ENCODE measurements at places on chromosomes 6 and 20. TPM values are rescaled to one million over a fixed set of nuclear protein-coding genes. Genes with fewer than 3 reads are reported as not detected.

Gene SMPDL3A
- total RNA-seq = 5.3 TPM

Gene PNPLA1
- total RNA-seq = 1.8 TPM

Gene MC3R
- not detected for total RNA-seq

Gene HLA-DRB5
- total RNA-seq = 30.6 TPM

Gene C6orf15
- total RNA-seq = not detected

Gene TINAG
- not detected for total RNA-seq

Gene PCK1
- total RNA-seq = 0.56 TPM

Gene RIPK1
- total RNA-seq = 14.4 TPM

Gene PRND
- 0.28 TPM for total RNA-seq

Gene PRSS35
- 2.0 TPM for total RNA-seq

Gene ZBTB9
- 7.6 TPM for total RNA-seq

Gene RRAGD
- 56.4 TPM for total RNA-seq

Gene MAP7
- 97.2 TPM for total RNA-seq

Gene SOBP
- total RNA-seq = 50.0 TPM

Gene CCNC
- 28.0 TPM for total RNA-seq

Gene POPDC3
- total RNA-seq = 20.7 TPM

Gene USP49
- total RNA-seq = 11.9 TPM

Gene SNAP25
- total RNA-seq = 1,932 TPM

Gene GABRR2
- 0.86 TPM for total RNA-seq

Gene COL21A1
- total RNA-seq = 10.0 TPM

Gene C2
- 8.6 TPM for total RNA-seq

Gene CDH4
- total RNA-seq = 16.3 TPM

Gene NOL7
- total RNA-seq = 47.9 TPM

Gene GMPR
- 20.9 TPM for total RNA-seq

Gene FOXC1
- total RNA-seq = 3.6 TPM

Data from dorsolateral prefrontal cortex (tissue), 122 donors.